AG09319 (cell line): ENCODE measurements at places on chromosomes 2 and 18.
A peak's percentile ranks its signal among the peaks of the same experiment; 100 is the strongest.

- no peak for DNase-seq
These were observed 110.9 kb downstream of the STK39 start for GRCh38 chr2:168136392-168136977.

- DNase-seq: no peak
These were observed 7.3 kb upstream of the CDK5R2 start for GRCh38 chr2:218952160-218952559.

- no peak for DNase-seq
These were observed 87.8 kb upstream of the EML6 start for GRCh38 chr2:54635554-54636152.

DNA sequence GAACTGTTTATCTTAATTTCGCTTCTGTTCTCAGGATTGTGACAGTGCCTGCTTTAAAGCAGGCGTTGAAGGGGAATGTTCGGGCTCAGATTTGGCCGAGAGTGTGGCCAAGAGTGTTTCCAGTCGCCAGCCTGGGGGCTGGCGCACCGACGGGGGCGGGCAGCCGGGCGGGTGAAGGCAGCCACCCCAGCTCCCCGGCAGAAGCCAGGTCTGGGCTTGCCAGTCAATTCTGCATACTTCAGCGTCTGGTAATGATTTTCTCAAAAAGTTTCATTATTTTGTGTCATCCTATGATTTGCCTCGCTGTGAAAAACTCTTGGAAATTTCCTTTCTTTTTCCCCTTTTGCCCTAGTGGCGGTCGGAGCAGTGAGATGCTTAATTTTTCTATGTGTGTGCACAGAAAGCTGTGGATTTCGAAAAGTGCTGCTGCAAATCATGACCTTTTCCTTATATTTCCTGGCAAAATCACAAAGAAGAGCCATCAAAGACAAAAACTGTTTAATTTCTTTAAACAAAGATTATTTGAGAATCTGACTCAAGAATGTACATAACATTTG is 856 bp downstream of the FAM228A start:
- no peak for DNase-seq

DNA sequence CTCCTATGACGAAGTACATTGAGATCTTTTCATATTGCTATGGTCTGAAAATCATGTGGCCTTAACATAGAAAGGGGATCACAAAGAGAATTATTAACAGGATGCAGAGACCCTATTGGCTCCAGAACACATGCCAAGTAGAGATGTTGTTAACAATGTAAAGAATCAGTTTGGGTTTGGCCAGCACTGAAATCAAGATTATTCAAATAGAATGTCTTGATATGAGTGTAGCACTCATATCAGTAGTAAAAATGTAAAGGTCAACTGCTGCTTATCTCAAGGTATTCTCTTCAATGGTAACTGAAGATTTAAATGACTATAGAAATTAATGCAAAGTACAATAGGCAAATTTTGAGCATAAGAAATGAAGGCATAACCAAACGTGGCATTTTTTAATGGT is 262.8 kb downstream of the PTH2R start:
- no peak for DNase-seq

DNA sequence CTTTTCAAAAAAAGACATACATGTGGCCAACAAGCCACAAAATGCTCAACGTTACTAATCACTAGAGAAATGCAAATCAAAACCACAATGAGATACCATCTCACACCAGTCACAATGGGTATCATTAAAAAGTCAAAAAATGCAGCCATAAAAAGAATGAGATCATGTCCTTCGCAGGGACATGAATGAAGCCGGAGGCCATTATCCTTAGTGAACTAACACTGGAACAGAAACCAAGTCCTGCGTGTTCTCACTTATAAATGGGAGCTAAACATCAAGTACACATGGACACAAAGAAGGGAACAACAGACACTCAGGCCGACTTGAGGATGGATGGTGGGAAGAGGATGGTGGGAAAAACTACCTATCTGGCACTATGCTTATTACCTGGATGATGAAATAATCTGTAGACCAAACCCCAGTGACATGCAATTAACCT is 17.8 kb upstream of the ATL2 start:
- no peak for DNase-seq

- DNase-seq: no peak
These were observed 52.2 kb downstream of the HNMT start for GRCh38 chr2:138016351-138017087.

- DNase-seq: no peak
These were observed 77.1 kb upstream of the TGFA start for GRCh38 chr2:70630761-70631160.

- DNase-seq: peak; percentile 37
These were observed 36.2 kb downstream of the EIF2AK3 start for GRCh38 chr2:88590998-88591613.

- DNase-seq: no peak
These were observed 322.5 kb downstream of the EN1 start for GRCh38 chr2:118524911-118525310.

DNA sequence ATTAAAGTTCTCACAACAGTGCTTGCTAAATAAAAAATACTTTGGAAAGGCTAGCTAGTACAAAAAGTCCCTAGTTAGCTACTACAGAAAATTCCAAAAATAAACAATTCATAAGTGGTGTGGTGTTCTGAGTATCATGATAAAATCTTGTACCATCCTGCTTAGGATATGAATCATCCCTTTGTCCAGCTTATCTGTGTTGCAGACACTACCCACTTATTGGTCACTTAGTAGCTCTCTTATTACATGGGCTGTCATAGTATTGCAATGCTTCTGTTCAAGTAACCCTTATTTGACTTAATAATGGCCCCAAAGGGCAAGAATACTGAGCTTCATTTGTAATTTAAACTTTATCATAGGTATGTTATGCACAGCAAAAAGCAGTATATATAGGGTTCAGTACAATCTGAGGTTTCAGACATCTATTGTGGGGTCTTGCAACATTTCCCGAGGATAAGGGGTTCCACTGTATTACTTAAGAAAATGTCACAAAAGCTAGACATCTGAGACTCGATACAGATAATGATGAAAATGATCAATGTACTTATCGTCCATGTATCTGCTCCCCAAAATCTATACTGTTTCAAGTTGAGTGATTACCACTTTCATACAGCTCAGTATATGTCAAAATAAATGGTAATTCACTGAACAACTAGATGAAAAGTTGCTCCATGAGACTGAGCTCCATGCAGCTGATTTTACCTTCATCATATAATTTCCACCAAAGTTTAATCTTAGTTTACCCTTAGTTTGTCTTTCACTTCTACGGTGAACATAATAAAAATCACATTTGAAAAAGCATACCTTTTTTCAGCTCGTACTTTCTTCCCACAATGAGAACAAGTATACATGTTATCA is 93.8 kb downstream of the C2orf74 start:
- DNase-seq: peak; percentile 32

GRCh38 chr2:16251511-16252225 is 311.3 kb downstream of the MYCN start:
- no peak for DNase-seq

DNA sequence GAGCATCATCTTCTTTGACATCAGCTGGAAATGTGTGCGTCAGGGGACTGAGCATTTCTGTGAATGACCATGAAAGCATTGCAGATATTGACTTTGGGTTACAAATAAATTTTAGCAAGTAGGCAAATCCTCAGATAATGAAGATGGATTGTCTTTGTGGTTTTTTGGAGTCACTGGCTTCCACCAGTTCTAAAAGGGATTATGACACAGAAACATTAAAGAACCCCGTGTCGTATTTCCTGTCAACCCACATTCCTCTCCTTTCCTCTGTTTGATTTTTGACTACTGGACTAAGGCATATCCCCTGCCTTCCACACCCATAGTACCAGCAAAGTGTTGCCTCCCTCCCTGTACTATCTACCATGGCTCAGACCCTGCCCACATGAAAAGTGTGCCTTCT is 268.1 kb downstream of the MYO3B start:
- no peak for DNase-seq

DNA sequence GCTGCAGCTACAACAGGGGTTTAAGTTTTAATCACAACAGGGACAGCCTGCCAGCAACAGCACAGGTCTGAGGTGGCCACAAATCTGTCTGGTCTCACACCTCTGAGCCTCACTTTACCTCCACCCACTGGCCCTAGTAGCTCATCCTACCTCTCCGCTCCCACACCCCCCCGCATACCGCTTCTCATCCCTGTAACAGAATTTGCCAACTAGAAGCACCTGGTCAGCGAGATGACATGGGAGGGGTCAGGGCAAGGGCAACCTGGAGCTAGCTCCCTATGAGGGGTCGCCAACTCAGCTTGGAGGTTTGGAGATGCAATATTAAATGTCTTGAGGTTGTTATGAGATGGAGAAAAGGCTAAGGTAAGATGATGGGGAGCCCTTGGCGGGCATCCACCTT is 7.5 kb downstream of the CATIP start:
- DNase-seq: no peak

GRCh38 chr2:225998653-225999052 is 599.1 kb downstream of the NYAP2 start:
- DNase-seq: no peak

DNA sequence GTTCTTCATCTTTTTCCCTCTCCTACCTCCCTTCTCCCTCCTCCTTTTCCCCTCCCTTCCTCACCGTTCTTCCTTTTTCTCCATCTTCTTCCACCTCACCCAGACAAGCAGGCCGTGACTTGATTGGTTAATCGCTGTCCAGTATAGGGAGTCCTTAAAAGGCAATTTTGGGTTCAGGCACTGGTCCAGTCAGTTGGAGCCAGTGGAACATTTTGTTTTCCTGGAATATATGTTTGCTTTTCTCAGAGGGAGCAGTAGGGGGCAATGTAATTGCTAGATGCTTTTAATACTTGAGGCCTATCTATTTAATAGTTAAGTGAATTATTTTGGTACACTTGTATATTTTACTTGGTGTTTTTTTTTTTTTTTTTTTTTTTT is 15.0 kb downstream of the ELAC1 start:
- DNase-seq: no peak

GRCh38 chr2:45699032-45699658 is 47.7 kb downstream of the PRKCE start:
- DNase-seq: no peak

GRCh38 chr2:156352911-156353310 is 20.4 kb upstream of the NR4A2 start:
- DNase-seq: no peak

- DNase-seq: no peak
These were observed 1125.4 kb upstream of the NXPH2 start for GRCh38 chr2:139905624-139906023.

DNA sequence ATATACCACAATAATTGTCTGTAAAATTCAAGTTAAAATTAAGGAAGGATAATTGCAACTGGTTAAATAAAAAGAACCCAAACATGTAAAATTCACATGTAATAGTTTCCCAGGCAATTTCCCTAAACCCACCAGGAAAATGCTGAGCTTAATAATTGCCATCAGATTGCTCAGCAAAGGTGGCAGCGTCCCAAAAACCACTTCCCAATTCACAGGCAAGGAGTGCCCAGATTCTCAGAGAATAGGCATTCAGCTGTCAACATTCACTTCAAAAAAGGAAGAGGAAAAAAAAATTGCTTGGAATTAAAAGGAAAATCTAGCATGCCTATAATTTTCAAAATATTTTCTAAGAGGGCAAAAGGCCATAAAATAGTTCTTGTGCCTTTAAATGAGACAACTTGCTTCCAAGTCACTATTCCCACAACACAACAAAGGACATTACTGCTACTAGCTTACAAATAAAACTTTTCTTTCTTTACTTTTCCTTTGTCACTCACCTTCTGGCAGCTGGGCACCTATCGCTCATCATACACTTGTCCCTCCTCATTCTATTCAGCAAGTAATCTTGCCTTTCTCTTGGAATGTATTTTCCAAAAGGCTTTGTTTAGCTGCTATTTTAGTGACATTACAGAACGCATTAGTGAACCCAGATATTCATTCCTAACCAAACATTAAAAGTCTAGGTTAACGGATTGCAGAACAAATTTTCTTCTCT is 15.2 kb downstream of the SRBD1 start:
- no peak for DNase-seq

DNA sequence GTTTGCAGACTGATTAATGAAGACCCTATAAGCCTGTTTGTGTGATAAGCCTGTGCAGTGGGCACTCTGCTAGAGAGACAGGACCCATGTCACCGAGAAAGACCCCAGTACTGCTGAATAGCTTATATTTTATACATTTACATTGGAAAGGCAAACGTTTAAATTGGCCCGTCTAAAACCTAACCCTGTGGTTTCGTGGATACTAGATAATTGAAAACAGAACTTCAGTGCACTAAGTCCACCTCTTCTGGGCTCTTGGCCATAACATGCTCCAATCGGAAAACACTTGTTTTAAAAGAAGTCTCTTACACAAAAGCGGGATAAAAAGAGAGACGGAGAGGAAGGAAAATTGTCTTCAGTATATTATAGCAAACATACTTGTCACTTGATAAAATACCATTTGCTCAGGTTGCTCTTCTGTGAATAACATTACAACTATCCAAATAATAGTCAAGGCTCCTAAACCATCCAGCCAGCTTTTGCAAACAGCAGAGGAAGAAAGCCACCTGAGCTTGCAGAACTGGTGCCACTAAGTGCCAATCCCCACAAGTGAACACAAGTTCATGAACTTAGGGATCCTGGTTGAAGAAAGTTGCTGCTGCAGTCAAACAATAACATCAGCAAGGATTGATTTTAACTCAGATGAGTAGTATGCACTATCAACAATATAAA is 218.4 kb upstream of the FN1 start:
- DNase-seq: peak; percentile 54

- DNase-seq: no peak
These were observed 27.4 kb downstream of the PRKCE start for GRCh38 chr2:45678791-45679348.
